Suprapubic skin (tissue), 4 donors: ENCODE measurements at places on chromosomes 2 and 18. TPM values are rescaled to one million over a fixed set of nuclear protein-coding genes. Genes with fewer than 3 reads are reported as not detected.

Gene SERPINB3
- 30.1 TPM for total RNA-seq

- no peak for DNase-seq
Measured at GRCh38 chr2:234098681-234099080, 48.2 kb downstream of the SPP2 start.

- no peak for DNase-seq
Measured at GRCh38 chr2:182522405-182522896, 95.6 kb upstream of the PDE1A start.

Gene ABCG8
- total RNA-seq: not detected

DNA sequence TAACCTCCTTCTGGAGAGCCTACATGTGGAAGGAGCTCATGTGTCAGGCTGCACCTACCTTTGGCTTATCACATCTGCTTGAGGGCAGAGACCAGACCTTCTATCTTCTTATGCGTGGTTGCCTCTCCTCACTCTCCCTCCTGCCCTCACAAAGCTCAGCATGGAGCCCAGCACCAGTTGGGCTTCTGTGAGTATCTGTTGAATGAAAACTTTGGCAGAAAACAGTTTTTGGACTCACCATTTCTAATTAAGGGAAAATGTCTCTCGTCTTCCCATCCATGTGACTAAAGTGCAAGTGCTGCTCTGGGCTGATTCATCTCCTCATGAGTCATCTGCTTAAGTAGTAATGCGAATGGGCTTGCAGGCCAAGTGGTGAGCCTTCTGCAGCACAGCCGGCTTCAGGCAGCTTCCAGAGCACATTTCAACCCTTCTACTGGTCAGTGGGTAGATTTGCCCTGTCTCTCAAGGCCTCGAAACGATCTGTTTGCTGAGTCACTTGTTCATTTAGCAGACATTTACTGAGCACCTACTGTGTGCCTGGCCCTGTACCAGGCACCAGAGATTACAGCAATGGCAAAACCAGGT, 102.6 kb downstream of the VSNL1 start:
- DNase-seq: no peak

DNA sequence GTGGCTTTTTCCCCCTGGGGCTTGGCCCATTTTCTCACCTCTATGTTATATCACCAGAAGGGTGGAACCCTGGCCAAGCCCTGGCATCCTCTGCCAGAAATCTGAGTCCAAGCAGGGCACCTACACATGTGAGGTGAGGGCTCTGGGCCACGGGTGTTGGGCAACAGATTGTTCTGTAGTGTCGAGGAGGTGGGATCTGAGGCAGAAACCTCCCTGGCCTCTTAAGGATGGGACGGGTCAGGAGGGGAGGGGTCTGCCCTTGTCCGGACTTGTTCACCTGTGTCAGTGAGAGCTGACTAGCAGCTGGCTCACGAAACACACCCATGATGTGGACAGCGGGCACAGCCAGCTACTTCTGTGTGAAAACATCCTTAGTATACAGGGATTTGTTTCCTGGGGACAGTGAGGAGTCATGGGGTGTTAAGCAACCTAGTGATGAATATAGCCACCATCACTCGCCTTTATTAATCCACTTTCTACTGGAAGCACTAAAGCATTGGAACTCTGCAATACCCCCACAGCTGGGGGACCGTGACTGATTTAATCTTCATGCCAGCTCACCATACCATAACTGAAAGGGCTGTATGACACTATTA, 35.6 kb downstream of the EPAS1 start:
- no peak for DNase-seq

Gene KATNAL2
- total RNA-seq: 1.1 TPM

Gene FEV
- total RNA-seq: not detected

Gene VWC2L
- not detected for total RNA-seq

DNA sequence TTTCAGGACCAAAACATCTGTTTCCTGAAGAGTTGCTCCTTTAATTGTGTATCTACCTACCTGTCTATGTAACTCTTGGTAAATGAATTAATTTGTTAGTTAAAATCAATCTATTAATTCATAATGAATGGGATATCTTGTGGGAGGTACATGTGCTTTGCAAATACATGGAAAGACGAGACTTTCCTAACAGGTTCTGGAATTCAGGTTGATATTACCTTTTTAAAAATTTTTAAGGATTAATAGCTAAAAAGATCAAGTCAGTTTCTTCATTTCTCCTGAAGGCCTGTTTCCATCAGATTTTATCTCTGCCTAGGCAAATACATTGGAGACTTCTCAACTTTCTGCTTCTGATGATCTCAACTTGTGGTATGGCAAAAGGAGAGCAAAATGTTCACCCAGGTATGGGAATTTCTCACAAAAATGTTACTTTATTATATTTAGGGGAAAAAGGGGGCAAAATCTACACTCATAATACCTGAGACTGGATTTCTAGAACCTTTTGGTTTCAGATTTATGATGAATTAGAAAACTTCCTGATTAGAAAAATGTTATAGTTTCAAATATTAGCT, 7.4 kb downstream of the TFPI start:
- DNase-seq: no peak

DNA sequence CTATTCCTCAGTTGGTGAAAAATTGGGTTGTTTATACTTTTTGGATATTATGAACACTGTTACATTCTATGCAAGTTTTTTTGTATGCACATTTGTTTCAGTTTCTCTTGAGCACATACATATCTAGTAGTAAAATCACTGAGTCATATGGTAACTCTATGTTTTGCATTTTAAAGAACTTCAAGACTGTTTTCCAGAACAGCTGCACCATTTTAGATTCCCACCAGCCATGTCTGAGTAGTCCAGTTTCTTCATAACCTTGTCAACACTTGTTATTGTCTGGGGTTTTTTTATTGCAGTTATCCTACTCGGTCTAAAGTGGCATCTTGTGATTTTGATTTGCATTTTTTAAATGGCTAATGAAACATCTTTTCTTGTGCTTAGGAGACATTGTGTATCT, 100.3 kb upstream of the OTOS start:
- DNase-seq: no peak

DNA sequence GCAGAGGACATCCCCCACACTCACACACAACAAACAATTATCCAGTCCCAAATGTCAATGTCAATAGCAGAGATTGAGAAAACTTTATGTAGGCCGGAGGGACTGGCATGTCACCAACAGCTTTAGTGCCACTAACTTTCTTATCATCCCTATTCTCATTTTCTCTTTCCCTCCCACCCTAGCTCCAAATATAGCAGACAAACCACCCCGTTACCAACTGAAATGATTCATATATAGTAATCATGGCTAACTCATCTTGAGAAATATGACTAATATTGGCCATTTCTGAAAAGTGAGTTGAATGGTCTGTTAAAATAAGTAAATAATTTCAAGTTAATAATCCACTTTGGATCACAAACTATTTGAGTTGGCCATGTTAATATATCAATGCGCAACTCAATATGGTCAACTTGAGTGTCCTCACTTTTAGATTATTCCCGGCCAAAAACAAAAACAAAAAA, 242.1 kb upstream of the RND3 start:
- no peak for DNase-seq

DNA sequence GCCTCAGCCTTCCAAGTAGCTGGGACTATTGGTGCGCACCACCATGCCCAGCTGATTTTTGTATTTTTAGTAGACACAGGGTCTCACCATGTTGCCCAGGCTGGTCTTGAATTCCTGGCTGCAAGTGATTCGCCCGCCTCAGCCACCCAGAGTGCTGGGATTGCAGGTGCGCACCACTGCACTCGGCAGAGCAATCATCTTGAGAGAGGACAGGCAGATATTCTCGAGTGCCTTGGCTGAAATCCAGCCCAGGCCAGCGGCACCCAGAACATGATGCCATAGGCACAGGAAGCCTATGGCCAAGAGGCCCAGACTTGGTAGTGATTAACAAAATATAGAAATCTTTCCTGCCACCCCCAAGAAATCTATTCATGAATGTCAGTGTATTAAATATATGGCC, 58.0 kb upstream of the PEX13 start:
- DNase-seq: no peak

DNA sequence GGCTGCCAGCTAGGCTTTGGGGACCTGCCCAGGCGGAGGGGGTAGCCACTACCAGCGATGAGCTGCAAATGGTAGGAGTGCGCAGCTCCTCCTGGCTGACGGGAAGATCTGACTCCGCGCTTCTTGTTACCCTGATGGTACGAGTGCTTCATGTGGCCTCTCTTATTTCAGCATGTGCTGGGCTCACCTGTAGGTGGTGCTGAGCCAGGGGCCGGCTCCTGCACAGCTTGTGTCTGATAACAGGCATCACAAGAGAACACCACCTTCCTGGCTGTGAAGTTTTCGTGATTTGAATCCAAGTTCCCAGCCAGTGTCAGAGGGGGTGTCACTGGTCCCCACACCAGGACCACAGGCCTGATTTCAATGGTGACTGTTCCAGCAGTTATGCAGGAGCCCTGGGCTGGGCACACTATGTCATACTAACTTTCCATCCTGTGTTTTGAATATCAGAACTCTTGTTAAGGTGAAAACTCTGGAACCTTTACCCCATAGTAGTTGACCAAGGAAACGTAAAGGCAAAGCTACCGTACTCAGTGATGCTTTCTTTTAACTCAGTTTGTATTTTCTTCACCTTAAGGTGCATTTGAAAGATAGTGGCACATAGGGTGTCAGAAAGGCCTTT, 28.0 kb downstream of the APCDD1 start:
- no peak for DNase-seq

DNA sequence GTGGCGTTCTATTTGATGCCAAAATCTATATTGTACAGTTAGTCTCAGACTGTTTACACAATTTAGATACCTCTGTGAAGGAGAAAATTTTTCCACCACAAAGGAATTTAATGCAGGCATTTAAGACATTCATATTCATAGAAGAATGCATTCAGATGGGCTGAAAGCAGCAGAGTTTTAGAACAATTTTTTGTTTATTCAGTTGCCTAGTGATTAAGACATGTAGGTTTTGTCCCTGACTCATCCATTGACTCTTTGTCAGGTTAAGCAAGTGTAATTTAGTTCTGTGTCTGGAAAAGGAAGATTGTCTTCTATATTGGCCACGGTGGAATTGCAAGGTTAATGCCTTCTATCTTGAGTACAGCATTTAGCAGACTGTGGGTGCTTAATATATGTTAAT, 515.0 kb downstream of the PARD3B start:
- no peak for DNase-seq
